ENCODE measurements at places on chromosomes 6 and 20.
A peak's percentile ranks its signal among the peaks of the same experiment; 100 is the strongest.

DNA sequence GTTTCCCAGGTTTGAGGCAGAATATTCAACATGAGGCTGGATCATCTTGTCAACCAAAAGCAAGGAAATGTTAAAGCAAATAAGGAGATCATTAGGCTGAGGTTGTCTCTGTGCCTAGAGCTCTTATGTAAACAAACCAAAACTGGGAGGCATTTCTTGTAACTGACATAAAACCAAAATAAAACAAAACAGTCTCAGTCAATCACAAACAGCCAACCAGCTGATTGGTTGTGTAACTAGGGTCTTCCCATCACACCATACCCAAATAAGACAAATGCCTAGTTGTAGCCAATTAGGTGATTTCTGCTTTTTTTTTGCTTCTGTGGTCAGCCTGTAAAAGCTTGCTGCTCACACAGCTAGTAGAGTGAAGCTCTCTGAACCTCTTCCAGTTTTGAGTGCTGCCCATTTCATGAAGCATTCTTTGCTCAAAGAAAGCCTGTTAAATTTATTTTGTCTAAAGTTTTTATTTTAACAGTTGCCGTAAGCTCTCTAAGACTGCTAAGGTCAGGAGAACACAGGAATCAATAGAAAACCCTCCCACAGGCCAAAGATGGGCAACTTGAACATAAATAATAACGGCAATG is 8.9 kb upstream of the FITM2 start:
- no peak for DNase-seq

GRCh38 chr6:145532361-145532760 is 203.0 kb downstream of the EPM2A start:
- no peak for DNase-seq

DNA sequence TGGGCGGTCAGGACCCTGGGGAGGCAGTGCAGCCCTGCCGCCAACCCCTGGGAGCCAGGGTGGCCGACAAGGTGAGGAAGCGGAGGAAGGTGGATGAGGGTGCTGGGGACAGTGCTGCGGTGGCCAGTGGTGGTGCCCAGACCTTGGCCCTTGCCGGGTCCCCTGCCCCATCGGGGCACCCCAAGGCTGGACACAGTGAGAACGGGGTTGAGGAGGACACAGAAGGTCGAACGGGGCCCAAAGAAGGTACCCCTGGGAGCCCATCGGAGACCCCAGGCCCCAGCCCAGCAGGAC is 4.0 kb upstream of the COL9A3 start:
- no peak for DNase-seq

- peak; percentile 42 for DNase-seq
Measured at GRCh38 chr6:16183187-16183664, 54.3 kb downstream of the MYLIP start.

GRCh38 chr6:42565823-42566613 is 2.2 kb downstream of the UBR2 start:
- DNase-seq, result no peak

GRCh38 chr6:163728442-163729126 is 314.1 kb downstream of the QKI start:
- no peak for DNase-seq

DNA sequence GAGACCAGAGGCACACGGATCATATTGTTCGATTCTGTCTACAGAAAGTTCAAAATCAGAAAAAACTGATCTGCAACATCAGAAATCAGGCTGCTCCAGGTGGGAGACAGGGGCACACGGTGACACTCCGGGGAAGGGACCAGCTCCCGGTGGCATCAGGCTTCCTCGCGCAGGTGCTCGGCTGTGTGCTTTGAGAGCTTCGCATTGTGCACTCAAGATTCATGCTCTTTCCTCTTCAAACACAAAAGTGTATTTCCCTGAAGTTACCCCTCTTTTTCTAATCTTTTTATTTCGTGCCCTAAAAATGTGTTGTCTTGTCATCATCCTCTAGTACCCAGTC is 108.1 kb downstream of the DLL1 start:
- no peak for DNase-seq

DNA sequence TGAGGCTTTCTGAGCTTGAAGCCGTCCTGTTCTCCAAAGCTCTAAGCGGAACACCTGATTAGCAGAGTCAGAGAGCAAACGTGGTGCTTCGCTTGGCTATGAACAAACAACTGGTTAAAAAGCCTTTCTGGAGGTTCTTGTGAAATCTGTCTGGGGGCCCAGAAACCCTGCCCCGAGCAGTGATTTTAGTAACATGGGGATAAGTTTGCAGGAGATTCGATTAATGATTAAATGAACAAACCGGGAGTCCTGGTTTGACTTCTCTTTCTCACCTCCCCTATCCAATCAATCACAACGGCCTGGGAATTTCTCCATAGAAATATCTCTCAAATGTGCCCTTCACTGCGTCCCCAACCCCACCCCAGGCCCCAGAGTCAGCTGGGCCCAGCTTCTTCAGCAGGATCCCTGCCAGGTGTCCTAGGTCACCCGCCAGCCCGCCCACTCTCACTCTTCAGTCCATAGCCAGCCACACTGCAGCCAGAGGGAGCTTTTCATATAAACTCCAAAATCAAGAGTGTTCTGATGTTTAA is 43.6 kb downstream of the ZDHHC14 start:
- DNase-seq, result no peak

DNA sequence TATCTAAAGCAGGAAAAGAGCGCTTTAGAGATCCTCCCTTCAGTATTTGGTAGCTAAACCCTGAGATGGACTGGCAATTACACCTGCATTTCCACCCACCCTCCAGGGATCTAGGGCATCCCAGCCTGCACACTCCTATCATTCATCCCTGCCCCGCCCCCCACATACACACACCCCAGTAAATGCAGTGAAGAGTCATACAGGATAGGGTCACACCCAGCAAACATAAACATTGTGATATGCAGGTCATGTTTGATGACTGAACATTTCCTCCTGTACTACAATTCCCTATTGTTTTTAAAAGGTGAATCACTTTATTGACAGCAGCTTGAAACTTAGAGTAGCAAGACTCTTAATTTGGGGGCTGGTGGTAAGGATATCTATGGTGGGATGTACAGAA is 112.9 kb downstream of the FOXO3 start:
- no peak for DNase-seq

DNA sequence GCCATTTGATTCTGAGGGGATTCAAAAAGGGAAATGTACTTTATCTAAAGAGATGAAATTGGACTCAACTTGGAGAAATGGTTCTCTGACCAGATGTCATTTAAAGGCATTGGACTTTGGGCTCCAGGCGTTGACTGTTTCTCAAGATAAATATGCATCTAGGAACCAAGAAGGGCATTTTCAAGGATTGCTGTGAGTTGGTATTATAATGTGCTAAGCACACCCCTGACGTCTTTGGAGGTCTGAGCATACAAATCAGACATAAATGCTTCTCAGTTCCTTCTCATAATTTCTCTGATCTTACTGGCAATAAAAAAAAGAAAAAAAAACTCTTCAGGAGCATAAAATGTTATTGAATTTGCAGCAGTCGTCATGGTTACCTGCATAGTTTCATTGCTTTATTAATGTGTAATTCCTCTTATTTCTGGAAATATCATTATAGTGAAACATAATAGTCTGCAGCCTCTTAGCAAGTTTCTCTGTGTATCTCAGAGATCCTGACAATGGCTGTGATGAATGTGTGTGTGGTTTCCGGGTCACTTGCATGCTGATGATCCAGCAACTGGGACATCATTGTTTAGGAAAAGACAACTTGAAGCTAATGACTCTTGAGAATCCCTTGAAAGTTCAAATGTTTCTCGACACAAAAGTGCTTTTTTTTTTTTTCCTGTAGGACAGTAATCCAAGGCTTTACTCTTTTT is 136.0 kb downstream of the AIG1 start:
- no peak for DNase-seq

- DNase-seq, result no peak
Measured at GRCh38 chr20:41574802-41575389, 43.3 kb downstream of the CHD6 start.

GRCh38 chr20:61942526-61942925 is 123.2 kb downstream of the TAF4 start:
- DNase-seq, result no peak

GRCh38 chr6:20117474-20117873 is 94.8 kb downstream of the MBOAT1 start:
- no peak for DNase-seq

- DNase-seq, result peak; percentile 20
Measured at GRCh38 chr20:25148181-25148981, 47.1 kb upstream of the ENTPD6 start.

GRCh38 chr6:105759015-105759414 is 327.1 kb upstream of the PRDM1 start:
- no peak for DNase-seq

DNA sequence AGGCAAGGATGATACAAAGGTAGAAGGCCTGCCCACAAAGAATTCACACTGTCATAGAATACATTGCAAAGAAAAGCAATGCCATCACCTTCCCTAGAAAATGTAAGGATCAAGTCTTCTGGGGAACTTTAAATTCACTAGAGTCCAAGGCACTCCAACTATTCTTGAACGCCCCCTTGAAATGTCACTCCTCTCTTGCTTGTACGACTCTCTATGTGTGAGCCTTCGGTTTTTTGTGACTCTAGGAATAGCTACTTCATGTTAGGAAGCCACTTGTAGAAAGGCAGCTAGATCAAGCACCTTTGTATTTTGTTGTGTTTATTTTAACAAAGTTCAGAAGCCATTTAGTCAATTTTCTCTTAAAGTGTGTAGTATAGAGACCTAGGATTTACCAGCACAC is 159.2 kb upstream of the ARID1B start:
- no peak for DNase-seq

GRCh38 chr6:23620911-23621401 is 505.1 kb upstream of the NRSN1 start:
- DNase-seq, result no peak

GRCh38 chr6:31156641-31157040 is 961 bp downstream of the CCHCR1 start:
- no peak for DNase-seq

DNA sequence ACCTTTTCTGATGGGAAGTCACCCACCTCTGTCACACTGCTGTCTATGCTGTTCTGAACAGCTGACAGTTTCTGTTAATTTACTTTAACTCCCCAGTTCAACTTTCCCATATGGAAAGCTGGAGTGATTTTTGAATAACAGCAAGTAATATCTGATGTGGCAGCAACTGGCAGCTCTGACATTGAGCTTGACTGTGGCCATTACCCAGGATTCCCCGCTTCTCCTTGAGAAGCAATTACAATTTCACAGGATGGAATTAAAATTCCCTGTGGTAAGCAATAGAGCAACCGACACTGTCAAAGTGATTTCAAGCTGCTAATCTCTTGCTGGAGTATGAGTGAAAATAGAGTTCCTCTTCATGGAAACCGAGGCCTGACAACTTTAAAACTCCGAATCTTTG is 348.1 kb upstream of the SOX4 start:
- DNase-seq, result no peak

DNA sequence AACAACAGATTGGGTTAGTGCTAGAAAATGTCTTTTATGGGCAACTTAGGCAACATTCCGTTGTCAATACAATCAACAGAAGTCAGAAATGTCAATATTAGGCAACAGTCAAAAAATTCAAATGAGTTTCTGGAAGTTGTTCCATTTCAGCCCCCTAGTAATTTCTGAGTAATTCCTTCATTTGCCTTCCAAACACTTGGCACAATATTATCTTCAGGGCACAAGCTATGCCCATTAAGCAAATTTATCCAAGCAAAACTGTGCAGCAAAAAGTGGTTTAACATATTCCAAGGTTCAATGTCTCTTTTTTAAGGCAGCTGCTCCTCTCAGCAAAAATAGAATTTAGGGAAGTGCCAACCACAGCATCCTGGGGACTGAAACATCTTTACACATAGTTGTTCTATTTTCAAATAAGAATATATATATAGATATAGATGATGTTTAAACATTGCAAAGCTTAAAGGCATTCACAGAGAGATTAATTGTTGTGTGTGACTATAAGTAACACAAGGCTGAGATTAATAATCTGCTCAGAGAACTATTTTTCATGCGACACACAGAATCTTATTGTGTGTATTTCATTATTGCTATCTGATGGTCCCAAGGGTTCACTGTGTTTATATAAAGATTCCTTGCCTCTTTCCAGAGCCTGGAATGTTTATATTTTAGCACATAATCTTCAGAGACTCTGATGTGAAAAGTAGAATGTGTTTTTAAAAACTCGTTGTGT is 75.2 kb upstream of the ADTRP start:
- no peak for DNase-seq

- DNase-seq, result no peak
Measured at GRCh38 chr6:112839525-112839961, 492.4 kb downstream of the RFPL4B start.

- DNase-seq, result no peak
Measured at GRCh38 chr20:31858760-31859083, 11.6 kb downstream of the DUSP15 start.

DNA sequence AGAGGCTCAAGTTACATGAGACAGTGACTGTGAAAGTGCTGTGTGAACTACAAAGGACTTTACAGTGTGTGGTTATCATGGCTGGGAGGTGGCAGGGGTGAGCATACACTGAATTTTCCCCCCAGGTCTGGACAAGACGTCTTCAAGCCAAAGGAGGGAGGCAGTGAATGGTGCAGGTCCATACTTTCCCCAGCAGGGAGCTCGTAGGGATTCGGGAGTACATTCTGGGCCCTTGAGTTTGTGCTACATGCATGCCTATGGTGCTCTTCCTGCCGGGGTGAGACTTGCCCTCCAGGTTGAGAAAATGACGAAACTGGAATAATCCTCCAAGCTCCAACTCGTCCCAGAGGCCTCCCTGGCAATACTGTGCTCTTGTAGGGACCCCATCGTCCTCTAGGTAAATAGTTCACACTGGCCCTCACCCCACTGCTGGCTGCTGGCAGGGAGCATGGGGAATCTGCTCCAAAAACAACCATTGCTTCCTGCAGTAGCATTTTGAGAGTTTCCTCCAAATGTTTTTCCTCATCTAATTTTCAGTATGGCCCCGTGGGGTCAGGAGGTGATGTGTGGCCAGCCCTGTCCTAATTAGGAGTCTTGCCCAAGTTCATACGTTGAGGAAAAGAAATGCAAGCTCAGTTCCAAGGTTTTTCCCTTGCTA is 57.6 kb downstream of the ZNF831 start:
- no peak for DNase-seq

GRCh38 chr20:51803148-51803854 is 980 bp upstream of the SALL4 start:
- DNase-seq, result no peak

GRCh38 chr6:5337573-5337972 is 76.3 kb downstream of the FARS2 start:
- no peak for DNase-seq

- peak; percentile 23 for DNase-seq
Measured at GRCh38 chr6:113662688-113663333, 194.3 kb upstream of the MARCKS start.

GRCh38 chr6:79864001-79864400 is 83.4 kb downstream of the ELOVL4 start:
- no peak for DNase-seq

- no peak for DNase-seq
Measured at GRCh38 chr6:137808191-137808590, 58.9 kb upstream of the TNFAIP3 start.

DNA sequence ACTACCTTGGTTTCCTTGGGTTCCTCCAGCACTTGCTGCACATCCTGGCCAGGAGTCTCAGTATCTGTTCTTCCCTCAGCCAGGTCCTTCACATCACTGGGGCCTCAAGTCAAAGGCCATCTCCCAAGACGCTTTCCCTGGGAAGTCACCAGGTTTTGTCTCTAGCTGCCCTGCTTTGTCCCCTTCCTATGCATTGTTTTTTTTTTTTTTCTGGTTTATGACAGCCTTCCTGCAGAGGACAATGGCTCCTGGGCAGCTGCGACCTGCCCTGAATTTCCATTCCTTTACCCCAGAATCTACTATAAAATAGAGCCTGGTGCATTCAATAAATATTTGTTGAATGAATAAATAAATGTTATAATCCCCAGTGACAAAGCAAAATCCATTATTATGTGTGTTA is 687.3 kb downstream of the QKI start:
- DNase-seq, result no peak

Data from germinal center (tissue), 1 donor.